Lower lobe of right lung (tissue), 2 donors: ENCODE measurements at places on chromosomes 7 and 10. TPM values are rescaled to one million over a fixed set of nuclear protein-coding genes. Genes with fewer than 3 reads are reported as not detected.
A peak's percentile ranks its signal among the peaks of the same experiment; 100 is the strongest.

The ZNF117 gene
- 22.0 TPM for total RNA-seq

The PLXNA4 gene
- 4.3 TPM for total RNA-seq

The CYP26A1 gene
- total RNA-seq: not detected

The ZCWPW1 gene
- 4.9 TPM for total RNA-seq

The EVX1 gene
- total RNA-seq: not detected

The HABP2 gene
- total RNA-seq: 0.77 TPM

- H3K4me3 ChIP-seq: no peak overlapping the region
- no peaks in the 10 kb centered on the region for H3K36me3 ChIP-seq
- no peak overlapping the region for H3K27ac ChIP-seq
- no peak for DNase-seq
These were observed 3.9 kb upstream of the NRF1 start for GRCh38 chr7:129607471-129608120.

DNA sequence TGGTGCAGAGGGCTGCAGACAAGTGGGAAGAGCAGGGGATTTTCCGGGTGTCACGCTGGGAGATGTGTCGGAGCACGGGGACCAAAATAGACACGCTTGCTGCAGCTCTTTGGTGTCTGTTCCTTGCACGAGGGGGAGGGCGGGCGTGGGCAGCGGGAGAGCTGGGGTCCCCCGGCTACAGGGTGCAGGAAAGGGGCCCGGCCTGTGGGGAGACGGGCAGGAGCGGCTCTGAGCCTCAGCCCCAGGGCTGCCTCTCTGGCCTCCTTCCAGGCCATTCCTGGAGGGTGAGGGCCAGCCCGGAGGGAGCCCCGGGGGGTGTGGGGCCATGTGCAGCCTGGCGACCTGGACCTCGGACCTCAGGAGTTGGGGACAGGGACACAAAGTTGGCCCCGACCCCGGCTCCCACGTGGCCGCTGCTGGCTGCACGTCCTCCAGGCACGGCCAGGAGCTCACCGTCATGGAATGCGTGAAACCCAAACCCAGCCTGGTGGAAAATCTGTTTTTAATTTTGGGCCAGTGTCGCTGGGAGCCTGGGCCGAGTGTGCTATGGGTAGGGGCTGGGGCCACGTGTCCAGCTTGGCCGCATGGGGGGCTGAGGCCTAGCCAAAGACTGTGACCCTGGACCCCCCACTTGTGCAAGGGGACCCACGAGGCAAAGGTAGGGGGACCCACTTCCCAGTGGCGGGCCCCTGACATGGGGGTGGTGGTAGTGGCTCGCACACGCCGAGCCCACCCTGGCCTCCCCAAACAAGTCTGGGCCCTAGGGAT, 6.6 kb downstream of the TTYH3 start:
- H3K4me1 ChIP-seq: peaks cover 89% of the 10 kb centered on the region
- DNase-seq: no peak
- peak overlapping the region; percentile 71 for H3K27ac ChIP-seq
- H3K36me3 ChIP-seq: no peaks in the 10 kb centered on the region
- H3K27me3 ChIP-seq: no peaks in the 10 kb centered on the region
- no peak overlapping the region for H3K4me3 ChIP-seq

- DNase-seq: no peak
- no peaks in the 10 kb centered on the region for H3K36me3 ChIP-seq
- no peaks in the 10 kb centered on the region for H3K4me1 ChIP-seq
- H3K27me3 ChIP-seq: no peaks in the 10 kb centered on the region
These were observed 250.0 kb upstream of the HGF start for GRCh38 chr7:82019551-82020475.

DNA sequence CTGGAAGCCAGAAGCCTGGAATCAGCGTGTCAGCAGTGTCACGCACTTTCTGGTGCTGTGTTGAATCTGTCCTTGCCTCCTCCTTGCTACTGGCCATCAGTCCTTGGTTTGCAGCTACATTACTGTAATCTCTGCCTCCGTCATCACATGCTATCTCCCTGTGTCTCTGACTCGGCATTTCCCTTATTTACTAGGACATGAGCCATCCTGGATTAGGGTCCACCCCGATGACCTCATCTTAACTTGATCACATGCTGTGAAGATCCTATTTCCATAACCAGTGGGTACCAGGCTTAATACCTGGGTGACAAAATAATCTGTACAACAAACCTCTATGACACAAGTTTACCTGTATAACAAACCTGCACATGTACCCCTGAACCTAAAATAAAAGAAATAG, 518.0 kb upstream of the KLF6 start:
- no peaks in the 10 kb centered on the region for H3K36me3 ChIP-seq
- DNase-seq: no peak
- H3K4me1 ChIP-seq: no peaks in the 10 kb centered on the region
- H3K4me3 ChIP-seq: no peak overlapping the region

DNA sequence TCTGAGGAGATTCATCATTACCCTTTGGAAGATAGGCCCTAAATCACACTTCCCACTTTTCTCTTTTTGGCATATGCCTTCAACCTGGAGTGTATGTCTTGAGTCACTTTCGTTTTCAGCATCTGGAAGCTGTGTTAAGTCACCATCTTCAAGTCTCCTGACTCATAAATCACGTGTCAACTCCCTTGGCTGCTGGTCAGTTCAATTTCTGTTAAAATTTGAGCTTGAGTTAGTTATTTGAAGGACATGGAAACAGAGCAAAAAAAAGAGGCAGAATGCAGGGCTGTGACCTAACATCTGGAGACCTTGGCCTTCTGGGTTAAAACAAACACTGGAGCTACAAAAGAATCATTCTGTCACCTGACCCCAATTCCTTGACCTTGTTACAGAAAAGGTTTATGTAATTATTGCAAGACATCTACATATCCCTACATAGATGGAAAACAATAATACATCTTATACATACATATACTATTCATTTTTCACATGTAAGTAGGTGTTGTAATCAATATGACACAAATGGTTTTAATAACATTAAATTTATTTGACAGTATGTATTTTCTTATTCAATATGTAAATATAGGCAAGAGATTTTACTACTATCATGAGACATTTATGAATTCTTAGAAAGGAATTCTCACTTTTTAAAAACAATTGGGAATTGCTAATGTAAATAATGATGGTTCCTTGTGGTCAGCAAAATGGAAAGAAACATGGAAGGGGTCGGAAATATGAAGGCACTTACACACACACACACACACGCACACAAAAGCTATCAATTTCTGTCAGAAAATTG, 169.7 kb upstream of the PHYHIPL start:
- H3K4me1 ChIP-seq: no peaks in the 10 kb centered on the region
- no peaks in the 10 kb centered on the region for H3K27me3 ChIP-seq
- no peaks in the 10 kb centered on the region for H3K36me3 ChIP-seq
- no peak overlapping the region for H3K27ac ChIP-seq

GRCh38 chr10:71998840-71999194, 34.6 kb downstream of the CHST3 start:
- H3K27ac ChIP-seq: peak overlapping the region; percentile 84
- no peaks in the 10 kb centered on the region for H3K27me3 ChIP-seq
- H3K36me3 ChIP-seq: no peaks in the 10 kb centered on the region
- no peak for DNase-seq
- no peak overlapping the region for H3K4me3 ChIP-seq
- peaks cover 44% of the 10 kb centered on the region for H3K4me1 ChIP-seq

GRCh38 chr10:5970527-5970926, 6.8 kb downstream of the IL15RA start:
- peak overlapping the region; percentile 38 for H3K27ac ChIP-seq
- DNase-seq: no peak
- H3K4me3 ChIP-seq: no peak overlapping the region
- no peaks in the 10 kb centered on the region for H3K27me3 ChIP-seq
- peaks cover 42% of the 10 kb centered on the region for H3K4me1 ChIP-seq

GRCh38 chr7:12493407-12493806, 77.1 kb upstream of the SCIN start:
- no peak for DNase-seq
- no peaks in the 10 kb centered on the region for H3K36me3 ChIP-seq
- no peaks in the 10 kb centered on the region for H3K4me1 ChIP-seq
- no peak overlapping the region for H3K27ac ChIP-seq

DNA sequence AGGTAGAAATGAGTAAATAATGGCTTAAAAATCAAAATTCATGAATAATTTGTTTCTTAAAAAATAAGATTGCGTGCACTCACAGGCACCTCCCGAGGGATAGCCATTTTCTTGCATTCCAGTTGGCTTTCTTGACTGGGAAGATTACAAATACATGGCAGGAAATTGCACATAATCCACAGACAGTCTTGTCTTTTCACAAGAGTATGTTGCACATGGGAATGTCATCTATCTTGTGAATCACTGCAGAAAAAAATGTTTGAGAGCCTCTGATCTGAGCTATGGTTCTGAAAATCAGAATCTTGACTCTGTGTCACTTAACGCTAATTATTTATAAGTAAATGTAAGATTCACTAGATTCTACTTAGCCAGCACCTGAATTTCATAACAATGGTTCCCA, 74.1 kb upstream of the PRKG1 start:
- H3K27ac ChIP-seq: peak overlapping the region; percentile 4
- no peak overlapping the region for H3K4me3 ChIP-seq
- no peak for DNase-seq
- no peaks in the 10 kb centered on the region for H3K27me3 ChIP-seq
- peaks cover 10% of the 10 kb centered on the region for H3K4me1 ChIP-seq

GRCh38 chr7:42046483-42046882, 190.5 kb downstream of the GLI3 start:
- H3K36me3 ChIP-seq: peaks cover 7% of the 10 kb centered on the region
- no peak overlapping the region for H3K27ac ChIP-seq
- H3K27me3 ChIP-seq: no peaks in the 10 kb centered on the region

- no peaks in the 10 kb centered on the region for H3K27me3 ChIP-seq
- no peaks in the 10 kb centered on the region for H3K4me1 ChIP-seq
- no peak overlapping the region for H3K27ac ChIP-seq
- H3K36me3 ChIP-seq: no peaks in the 10 kb centered on the region
- H3K4me3 ChIP-seq: no peak overlapping the region
- DNase-seq: no peak
These were observed 27.9 kb upstream of the JAZF1 start for GRCh38 chr7:28208506-28208905.

GRCh38 chr7:15848901-15849300, 162.4 kb upstream of the MEOX2 start:
- H3K27me3 ChIP-seq: no peaks in the 10 kb centered on the region
- H3K4me1 ChIP-seq: peaks cover 5% of the 10 kb centered on the region
- no peak overlapping the region for H3K4me3 ChIP-seq
- no peaks in the 10 kb centered on the region for H3K36me3 ChIP-seq
- H3K27ac ChIP-seq: no peak overlapping the region

- H3K27ac ChIP-seq: no peak overlapping the region
- H3K36me3 ChIP-seq: peaks cover 5% of the 10 kb centered on the region
- H3K27me3 ChIP-seq: no peaks in the 10 kb centered on the region
- no peaks in the 10 kb centered on the region for H3K4me1 ChIP-seq
These were observed 7.4 kb upstream of the CYCS start for GRCh38 chr7:25132430-25132829.

GRCh38 chr7:15389073-15389472, 172.7 kb downstream of the AGMO start:
- no peak overlapping the region for H3K27ac ChIP-seq
- H3K36me3 ChIP-seq: no peaks in the 10 kb centered on the region
- no peak for DNase-seq
- H3K4me3 ChIP-seq: no peak overlapping the region
- H3K4me1 ChIP-seq: no peaks in the 10 kb centered on the region

- DNase-seq: no peak
- no peaks in the 10 kb centered on the region for H3K36me3 ChIP-seq
- H3K27me3 ChIP-seq: no peaks in the 10 kb centered on the region
- H3K27ac ChIP-seq: no peak overlapping the region
These were observed 185.6 kb downstream of the C7orf25 start for GRCh38 chr7:42726066-42726785.

DNA sequence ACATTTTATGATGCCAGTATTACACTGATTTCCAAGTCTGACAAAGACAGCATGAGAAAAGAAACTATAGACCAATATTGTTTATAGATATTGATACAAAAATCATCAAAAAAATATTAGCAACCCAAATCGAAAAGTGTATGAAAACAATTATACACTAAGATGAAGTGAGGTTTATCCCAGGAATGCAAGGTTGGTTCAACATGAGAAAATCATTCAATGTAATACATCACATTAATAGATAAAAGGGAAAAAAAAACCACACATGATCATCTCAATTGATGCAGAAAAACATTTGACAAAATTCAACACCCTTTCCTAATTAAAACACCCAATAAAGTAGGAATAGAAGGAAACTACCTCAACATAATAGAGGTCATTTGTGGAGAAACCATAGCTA, 153.9 kb downstream of the DNAJC1 start:
- no peak for DNase-seq
- H3K4me3 ChIP-seq: no peak overlapping the region

DNA sequence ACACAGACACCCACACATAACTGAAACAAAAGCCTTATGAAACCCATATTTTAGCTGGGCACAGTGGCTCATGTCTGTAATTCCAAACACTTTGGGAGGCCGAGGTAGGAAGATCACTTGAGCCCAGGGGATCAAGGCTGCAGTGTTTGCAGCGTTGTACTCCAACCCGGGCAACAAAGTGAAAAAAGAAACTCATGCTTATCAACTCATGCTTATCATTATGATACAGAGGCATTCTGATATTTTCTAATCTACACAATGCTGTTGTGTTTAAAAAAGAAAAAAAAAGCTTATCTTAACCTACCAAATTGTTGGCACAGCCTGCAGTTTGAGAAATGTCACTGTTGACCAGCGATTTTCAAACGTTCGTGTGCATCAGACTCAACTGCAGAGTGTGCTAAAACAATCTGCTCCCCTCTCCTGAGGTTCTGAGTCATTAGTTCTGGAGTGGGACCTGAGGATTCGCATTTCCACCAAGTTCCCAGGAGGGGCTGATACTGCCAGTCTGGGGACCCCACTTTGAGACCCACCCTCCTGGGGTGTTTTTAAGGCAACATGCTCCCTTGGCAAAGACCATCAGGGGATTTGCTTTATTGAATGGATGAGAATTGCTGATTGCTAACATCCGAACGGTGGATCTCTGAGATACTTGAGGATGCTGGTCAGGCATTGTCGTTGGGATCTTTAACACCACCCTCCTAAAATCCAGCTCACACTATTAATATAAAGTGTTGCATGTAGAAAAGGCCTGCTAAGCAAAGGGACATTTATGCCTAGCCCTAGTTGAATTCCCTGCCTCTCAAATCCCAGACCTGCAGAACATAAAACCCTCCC, 16.2 kb downstream of the CHST3 start:
- H3K27me3 ChIP-seq: no peaks in the 10 kb centered on the region
- DNase-seq: no peak
- peak overlapping the region; percentile 33 for H3K27ac ChIP-seq
- H3K36me3 ChIP-seq: no peaks in the 10 kb centered on the region

- H3K27me3 ChIP-seq: no peaks in the 10 kb centered on the region
- DNase-seq: no peak
- no peaks in the 10 kb centered on the region for H3K36me3 ChIP-seq
- H3K4me3 ChIP-seq: no peak overlapping the region
- no peaks in the 10 kb centered on the region for H3K4me1 ChIP-seq
These were observed 19.9 kb upstream of the POLR1F start for GRCh38 chr7:19728716-19729115.

DNA sequence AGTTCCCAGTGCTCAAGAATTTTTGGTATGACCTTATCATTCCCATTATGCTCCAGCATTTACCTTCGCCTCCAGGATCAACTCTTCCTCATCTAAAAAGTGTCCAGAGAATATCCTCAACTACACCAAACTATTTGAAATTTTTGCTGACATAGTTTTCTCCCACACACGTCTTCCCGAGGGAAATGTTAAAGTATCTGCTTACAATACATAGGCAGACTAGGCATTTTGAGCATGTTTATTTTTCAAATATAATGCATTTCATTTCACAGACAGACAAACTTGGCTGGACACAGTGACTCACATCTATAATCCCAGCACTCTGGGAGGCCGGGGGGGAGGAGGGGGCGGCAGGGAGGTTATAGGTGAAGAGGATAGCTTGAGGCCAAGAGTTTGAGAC, 177.1 kb upstream of the TRIM24 start:
- no peak for DNase-seq
- no peak overlapping the region for H3K27ac ChIP-seq
